ENCODE measurements at places on chromosomes 7 and 10. TPM values are rescaled to one million over a fixed set of nuclear protein-coding genes. Genes with fewer than 3 reads are reported as not detected.

DNA sequence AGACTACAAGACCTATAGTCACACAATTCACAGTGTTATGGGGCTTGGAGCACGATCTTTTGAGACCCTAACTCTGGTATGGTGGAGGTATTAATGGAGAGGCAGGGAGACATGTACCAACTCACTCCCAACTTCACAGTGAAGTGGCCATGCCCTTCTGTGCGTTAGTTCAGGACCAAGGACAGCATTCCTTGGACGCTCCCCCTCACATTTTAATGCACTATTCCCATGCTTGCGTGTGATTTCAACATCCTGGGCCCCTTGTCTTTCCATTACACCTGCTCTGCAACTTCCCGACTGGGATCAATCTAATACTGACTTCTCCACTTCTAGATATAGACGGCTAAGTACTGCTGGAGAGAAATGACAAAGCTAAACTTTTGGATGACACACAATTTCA, 72.7 kb downstream of the PLCE1 start:
- DNase-seq: no peak

DNA sequence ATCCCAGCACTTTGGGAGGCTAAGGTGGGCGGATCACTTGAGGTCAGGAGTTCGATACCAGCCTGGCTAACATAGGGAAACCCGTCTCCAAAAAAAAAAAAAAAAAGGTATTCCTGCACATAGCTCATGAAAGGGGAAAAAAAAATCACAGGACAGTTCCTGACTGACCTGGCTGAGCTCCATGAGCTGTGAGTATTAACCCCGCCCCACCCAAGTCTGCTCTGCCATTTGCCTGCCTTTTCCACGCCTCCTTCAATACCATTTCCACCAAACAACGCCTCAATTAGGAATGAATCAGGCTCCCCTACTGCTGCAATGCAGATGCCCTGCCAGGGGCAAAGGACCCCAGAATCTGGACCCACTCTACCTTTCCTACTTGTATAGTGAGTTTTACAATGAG, 55.0 kb downstream of the PDIA4 start:
- DNase-seq: no peak

The GIMAP6 gene
- 49.4 TPM for total RNA-seq

DNA sequence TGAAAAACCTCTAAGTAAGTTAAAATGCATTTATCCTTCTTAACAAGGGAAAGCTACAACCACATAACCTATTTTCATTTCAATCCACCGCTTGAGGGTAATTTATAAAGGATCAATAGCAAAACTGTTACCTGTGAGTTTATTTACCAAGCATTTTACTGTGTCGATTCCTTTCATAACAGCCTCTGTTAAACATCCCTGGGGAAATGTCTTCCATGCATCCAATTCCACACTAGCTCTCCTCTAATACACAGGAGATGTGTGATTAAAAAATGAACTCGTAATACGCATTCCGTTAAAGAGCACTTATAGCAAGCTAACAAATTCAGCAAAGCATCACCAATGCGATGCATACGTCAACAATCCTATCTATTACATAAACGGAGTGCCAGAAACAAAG, 185.7 kb downstream of the SFMBT2 start:
- DNase-seq: no peak

DNA sequence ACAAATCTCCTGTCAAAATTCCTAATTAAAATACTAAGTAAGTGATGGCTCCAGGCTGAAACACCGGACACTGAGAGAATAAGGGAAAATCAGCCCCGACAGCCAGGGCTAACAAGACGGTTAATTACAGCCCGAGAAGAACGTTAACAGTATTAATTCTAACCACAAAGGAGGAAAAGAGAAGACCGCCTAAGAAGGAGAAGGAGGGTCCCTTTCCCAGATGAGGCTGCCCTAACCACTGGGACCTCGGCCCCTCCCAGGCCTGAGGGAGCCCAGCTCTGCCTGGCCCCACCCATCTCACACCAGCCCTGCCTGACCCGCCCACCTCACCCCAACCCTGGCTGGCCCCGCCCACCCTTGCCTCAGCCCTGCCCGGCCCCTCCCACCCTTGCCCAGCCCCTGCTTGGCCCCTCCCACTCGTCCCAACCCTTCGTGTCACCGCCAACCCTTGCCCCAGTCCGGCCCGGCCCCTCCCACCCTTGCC, 51.3 kb downstream of the PWWP2B start:
- DNase-seq: no peak

GRCh38 chr10:30531751-30532530, 97.6 kb downstream of the LYZL2 start:
- no peak for DNase-seq

GRCh38 chr10:74743401-74743800, 83.0 kb upstream of the KAT6B start:
- no peak for DNase-seq

The CALN1 gene
- 0.16 TPM for total RNA-seq

The RTKN2 gene
- total RNA-seq: not detected

- DNase-seq: no peak
Observed at GRCh38 chr10:79494871-79495705, 17.2 kb upstream of the EIF5AL1 start.

DNA sequence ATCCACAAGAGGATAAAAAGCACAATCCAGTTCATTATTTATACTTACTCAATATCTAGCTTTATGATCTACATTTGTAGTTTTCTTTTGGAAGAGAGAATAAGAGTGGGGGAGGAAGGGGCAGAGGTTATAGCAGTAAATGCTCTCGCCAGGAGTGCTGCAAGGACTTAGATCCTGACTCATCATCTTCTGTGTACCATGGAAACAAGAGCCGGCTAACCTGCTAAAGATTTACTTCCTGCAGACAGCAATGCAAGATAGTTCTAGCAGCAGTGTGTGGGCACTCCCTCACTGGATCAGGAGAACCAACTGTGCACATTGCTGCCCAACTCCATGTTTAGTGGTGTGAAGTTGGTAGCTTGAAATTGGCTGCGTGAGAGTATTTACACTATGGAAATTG, 47.7 kb upstream of the TRIL start:
- DNase-seq: no peak

Data from omental fat pad (tissue), 4 donors.